ENCODE measurements at places on chromosomes 16 and 17. TPM values are rescaled to one million over a fixed set of nuclear protein-coding genes. Genes with fewer than 3 reads are reported as not detected.

DNA sequence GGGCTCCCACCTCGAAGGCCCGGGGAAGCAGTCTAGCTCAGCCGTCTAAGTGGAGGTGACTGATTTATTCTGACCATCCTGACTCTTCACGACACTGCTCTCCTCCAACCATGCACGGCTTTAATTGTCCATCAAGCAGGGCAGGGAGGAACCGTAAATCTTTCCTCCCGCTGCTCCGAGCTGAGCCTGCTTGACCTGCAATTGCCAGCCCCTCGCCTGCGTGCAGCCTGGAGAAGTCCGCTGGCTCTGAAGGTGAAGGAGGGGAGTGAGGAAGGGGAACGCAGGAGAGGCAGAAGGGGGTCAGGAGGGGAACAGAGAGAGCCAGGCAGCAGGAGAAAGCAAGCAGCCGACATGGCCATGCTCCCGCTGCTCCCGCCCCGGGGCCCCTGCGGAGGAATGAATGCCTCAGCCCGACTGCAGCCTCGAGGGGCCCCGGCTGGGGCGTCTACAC lies 10.1 kb downstream of the RBFOX3 start:
- no peak for DNase-seq

DNA sequence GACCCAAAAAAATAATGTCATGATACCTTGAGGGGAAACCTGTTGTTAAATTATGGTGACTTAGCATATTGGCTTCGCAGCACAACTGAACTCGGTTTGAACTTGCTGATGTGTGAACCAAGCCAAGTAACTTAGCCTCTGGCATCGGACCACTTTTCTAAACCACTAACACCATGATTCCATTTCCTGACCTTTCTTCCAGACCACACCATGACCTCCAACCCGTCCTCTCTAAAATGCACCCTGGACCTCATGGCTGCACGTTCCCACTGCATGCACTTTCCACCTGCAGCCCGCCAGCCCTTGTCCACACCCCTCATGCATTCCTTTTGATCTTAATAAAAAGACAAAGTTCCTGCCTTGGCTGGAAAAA lies 29.3 kb downstream of the DYNLRB2 start:
- no peak for DNase-seq

The SLC38A8 gene
- total RNA-seq = not detected

DNA sequence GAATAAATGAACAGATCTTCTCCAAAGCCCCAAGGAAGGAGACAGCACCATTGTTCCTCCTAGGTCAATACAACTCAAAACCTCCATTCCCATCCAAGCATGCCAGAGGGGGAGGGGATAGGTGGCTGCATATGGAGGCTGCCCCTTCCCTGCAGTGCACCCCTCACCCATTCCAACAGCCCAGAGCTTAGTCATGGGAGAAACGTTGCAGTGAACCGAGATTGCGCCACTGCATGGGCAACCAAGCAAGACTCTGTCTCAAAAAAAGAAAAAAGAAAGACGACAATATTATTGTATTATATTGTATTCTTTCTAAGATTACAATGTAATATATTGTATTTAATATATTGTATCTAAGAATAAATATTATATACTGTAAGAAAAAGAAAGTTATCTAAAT lies 36.4 kb upstream of the CD300E start:
- no peak for DNase-seq

DNA sequence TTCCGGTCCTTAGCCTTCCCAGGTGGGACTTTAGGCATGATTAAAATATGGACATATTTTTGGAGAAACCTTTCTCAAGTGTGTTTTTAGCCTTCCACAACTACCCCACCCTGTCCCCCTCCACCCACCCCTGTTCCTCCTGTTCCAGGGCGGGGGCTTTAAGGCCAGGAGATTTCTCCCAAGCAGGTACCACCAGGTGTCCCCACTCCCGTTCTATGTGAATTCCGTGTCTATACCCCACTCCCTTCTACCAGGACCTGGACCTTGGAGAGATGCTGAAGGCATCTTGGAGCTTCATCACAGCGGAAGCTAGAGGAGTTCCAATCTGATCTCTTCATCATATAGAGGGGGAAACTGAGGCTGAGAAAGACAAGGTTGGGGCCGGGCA lies 9.7 kb downstream of the CA4 start:
- DNase-seq = no peak

GRCh38 chr17:31428111-31428510 lies 36.6 kb downstream of the RAB11FIP4 start:
- no peak for DNase-seq

DNA sequence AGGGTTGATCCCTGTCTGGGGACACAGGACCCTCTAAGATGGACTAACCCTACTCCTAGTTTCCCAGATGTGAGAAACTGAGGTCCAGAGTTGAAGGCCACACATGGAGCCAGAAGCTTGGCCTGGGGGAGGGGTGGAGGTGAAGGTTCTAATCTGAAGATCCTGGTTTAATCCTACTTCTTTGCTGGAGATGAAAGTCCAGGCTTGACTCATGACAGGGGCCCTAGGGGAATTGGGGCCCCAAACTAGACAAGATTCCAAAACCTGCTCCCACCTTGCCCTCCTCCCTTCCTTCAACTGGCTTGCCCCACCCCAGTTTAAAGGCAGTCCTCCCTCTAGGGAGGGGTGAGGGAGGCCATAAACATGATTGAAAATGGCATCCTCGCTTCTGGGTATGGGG lies 21.6 kb downstream of the IGF2BP1 start:
- DNase-seq = no peak

DNA sequence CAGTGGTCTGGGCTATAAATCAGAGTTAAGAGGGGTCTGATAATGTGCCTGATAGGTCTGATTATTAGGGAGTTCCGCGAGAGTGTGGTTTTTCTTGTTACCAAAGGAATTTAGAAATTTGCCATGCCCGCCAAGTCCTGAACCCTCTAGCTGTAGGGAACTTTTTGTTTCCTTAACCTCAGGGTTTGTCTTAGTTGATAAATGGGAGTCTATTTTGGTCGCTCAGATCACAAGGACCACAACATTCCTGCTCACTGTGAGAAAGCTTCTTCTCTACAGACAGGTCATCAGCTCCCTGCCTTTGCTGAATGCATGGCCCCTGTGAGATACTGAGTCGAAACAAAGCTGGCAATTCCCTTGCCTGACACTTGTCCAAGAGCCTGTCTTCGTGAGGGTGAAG lies 497.8 kb downstream of the HS3ST4 start:
- DNase-seq = no peak

- DNase-seq = no peak
Observed at GRCh38 chr17:9432934-9433421, 142.6 kb downstream of the STX8 start.

DNA sequence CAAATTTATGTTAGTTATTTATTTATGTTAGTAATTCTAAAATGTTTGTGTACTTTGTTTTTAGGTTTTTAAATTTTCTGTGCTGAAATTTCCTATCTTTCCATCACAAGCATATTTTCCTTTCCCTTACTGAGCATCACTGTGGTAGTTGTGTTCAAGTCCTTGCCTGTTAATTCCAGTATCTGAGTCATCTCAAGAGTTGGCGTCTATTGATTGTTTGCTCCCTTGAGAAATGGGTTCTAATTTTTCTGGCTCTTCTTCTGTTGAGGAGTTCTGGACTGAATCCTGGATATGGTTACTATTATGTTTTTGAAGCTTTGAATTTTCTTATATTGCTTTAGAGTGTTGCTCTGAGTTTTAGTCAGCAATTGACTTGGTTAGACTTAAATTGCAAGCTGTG lies 56.3 kb downstream of the GAN start:
- DNase-seq = no peak

GRCh38 chr17:7014995-7015958 lies 2.9 kb downstream of the RNASEK start:
- DNase-seq = no peak

The SLC5A10 gene
- not detected for total RNA-seq

DNA sequence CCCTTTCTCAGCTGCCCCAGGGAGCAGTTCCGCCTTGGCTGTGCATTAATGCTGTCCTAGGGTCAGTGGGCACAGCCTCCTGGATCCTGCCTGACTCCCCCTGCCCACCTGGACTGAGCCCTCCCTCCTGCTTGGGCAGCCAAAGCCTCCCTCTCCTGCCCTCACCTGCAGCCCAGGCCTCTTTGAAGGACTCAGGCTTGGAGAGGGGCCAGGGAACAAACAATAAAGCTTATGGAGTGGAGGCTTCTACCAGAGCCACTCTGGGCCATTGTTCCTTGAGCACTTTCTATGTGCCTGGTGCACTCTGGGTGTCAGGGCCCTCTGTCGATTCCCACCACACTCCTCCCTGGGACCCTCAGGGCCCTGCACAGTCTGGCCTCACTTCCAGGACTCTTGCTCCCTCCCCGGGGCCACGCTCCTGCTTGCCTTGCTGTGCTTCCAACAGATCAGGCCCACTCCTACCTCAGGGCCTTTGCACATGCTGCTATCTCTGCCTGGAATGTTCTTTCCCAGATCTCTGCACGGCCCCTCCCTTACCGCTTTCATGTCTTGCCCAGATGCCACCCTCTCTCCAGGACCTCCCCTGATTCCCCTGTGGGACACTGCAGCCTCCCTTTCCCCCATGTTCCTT lies 5.0 kb downstream of the KCNJ12 start:
- DNase-seq = no peak

- no peak for DNase-seq
Observed at GRCh38 chr17:56269556-56270389, 116.5 kb downstream of the ANKFN1 start.

The CD300A gene
- not detected for total RNA-seq

DNA sequence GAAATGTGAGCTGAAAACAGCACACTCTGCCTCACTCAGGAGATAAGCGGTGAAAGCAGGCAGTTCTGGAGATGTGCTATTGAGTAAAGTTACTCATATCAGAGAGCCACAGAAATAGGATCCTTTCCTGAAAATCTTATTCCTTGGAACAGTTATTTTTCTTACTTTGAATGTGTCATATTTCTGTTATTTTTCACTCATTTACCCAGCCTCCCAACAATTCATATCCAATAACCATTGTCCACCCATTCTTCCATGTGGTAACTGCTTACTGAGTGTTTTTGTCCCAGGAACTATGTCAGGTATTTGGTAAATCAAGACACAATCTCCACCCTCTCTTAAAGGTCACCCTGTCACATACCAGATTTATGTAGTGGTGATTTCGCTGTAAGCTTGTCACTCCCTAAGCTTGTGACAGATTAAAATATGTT lies 144.9 kb downstream of the PARN start:
- no peak for DNase-seq

DNA sequence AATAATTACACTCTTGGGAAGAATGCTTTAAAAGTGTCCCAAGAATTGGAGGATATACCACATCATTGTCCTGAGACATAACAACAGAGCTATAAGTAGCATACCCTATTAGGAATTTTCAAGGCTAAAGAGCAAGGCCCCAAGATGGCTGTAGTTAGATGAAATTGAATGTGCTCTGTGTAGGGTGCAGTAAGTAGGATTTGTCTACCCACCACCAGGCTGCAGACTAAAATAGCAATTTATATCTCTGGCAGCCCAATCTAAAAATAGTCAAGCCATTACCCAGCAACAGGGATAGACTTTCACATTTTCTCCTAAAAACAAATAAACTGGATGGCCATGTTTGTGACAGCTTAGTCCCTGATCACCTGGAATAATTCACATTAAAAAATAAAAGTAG lies 5.6 kb downstream of the MMD start:
- no peak for DNase-seq

The ATP1B2 gene
- total RNA-seq = 14.3 TPM

- DNase-seq = no peak
Observed at GRCh38 chr17:53516636-53517035, 306.1 kb upstream of the KIF2B start.

GRCh38 chr16:72739577-72739976 lies 308.4 kb downstream of the ZFHX3 start:
- no peak for DNase-seq

Data from neural crest cell (in vitro differentiated cells).